ENCODE measurements at places on chromosomes 13 and 19.

DNA sequence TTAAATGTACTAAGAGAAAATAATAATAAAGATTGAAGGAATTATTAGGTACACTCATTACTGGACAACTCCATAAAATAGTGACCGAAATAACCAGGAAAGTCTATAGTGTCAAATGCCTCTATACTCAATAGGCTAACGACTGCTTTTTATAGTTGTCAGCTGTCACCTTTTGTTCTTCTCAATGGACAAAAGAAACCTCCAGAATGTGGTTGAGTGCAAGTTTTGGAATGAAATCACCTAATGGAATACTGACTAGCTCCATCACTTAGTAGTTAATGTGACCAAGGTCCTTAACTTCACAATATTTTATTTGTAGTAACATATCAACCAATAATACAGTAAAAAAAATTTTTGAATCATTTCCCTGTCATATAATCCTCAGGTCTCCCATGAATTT, 18.1 kb downstream of the TSC22D1 start:
- DNase-seq = no peak

GRCh38 chr13:113404723-113405471, 41.0 kb upstream of the GRTP1 start:
- no peak for DNase-seq

- DNase-seq = no peak
These were observed 159.6 kb upstream of the ATXN8OS start for GRCh38 chr13:69948016-69948415.

- no peak for DNase-seq
These were observed 310.6 kb downstream of the LMO7 start for GRCh38 chr13:75946536-75947284.

GRCh38 chr19:4390017-4390566, 10.3 kb downstream of the SH3GL1 start:
- no peak for DNase-seq

- no peak for DNase-seq
These were observed 6.1 kb downstream of the NAPSA start for GRCh38 chr19:50359328-50359818.

DNA sequence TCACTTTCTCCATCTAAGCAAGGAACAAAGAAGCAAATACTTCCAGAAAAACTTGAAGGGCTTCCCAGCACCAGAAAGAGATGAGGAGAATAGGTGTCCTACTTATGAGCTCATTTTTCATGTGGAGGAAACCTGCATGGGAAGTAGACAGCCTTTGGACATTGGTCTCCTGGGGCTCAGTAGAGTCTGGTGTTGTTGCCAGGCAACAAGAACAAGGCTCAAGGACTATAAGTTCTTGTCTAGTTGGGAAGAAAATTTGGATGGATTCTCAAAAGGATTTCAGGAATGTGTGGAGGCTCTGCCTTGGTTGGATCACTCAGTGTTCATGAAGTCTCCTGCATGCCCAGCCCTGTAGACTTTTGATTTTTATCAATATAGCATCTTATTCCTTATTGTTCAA, 84.5 kb downstream of the MBNL2 start:
- DNase-seq = no peak
